Heart left ventricle (tissue), 16 donors: ENCODE measurements at places on chromosomes 2 and 18. TPM values are rescaled to one million over a fixed set of nuclear protein-coding genes. Genes with fewer than 3 reads are reported as not detected.

TDRD15 gene
- total RNA-seq, result 0.05 TPM

IGFBP2 gene
- 110 TPM for total RNA-seq

CCL20 gene
- not detected for total RNA-seq

RGPD4 gene
- total RNA-seq, result not detected

MERTK gene
- total RNA-seq, result 5.1 TPM
